ENCODE measurements at places on chromosomes 13 and 19.
A peak's percentile ranks its signal among the peaks of the same experiment; 100 is the strongest.

- DNase-seq = no peak
These were observed 68.8 kb downstream of the DOCK9 start for GRCh38 chr13:98909016-98909415.

DNA sequence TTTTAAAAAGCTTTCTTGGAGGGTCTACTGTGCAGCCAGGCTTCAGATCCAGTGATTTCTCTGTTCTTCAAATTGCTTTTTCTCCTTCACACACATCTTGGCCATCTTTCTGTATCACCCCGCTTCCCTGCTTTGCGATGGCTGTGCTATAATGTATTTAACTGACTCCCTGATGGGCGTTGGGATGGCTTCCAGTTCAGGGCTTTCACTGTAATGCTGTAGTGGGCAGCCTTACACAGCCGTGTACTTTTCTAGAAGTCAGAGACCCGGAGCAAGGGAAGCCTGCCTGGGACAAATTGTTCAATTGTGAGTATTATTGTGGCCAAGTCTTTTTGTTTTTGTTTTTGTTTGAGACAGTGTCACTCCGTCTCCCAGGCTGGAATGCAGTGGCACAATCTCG, 19.4 kb upstream of the PAK4 start:
- DNase-seq = no peak

- no peak for DNase-seq
These were observed 331.1 kb downstream of the ITGBL1 start for GRCh38 chr13:101783554-101783953.

GRCh38 chr13:73833325-73834070, 300.7 kb downstream of the KLF12 start:
- no peak for DNase-seq

- DNase-seq = no peak
These were observed 178.6 kb downstream of the RBM26 start for GRCh38 chr13:79227418-79227817.

GRCh38 chr19:22422211-22422610, at the start of gene ZNF98:
Gene ZNF98 (minus strand): TSS chr19:22422346. CDS start chr19:22422224, 122 bp downstream.
- DNase-seq = no peak

DNA sequence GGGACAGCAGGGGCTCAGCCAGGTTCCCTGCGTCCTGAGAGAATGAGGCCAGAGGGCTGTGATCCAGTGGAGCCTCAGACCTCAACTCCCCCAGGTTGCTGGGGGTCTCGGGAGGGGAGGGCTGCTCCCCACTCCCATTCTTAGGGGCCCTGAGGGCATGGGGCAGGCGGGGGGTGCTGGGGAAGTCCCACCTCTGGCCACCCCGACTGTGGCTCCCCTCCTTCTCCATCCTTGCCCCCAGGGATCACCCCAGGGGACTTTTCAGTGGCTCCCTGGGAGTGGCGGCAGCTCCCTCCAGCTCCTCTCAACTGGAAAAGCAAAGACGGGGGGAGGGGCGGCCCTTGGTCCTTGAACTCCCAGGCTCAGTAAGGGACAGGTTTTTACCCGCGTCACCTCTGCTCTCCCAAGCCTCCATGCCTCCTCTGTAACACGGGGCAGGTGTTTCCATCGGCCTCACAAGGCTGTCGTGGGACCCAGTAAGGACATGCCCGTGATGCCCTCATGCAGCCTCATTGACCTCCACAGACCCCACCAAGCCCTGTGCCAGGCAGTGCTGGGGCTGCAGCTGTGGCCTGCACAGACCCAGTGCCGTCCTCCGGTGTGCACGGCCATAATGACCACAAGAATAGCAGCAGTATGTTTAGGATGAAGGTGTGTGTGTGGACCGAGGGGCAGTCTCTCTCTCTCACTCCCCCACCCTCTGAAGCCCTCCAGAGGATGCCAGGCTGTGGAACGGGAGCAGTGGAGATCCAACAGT, 11.6 kb upstream of the TOMM40 start:
- no peak for DNase-seq

DNA sequence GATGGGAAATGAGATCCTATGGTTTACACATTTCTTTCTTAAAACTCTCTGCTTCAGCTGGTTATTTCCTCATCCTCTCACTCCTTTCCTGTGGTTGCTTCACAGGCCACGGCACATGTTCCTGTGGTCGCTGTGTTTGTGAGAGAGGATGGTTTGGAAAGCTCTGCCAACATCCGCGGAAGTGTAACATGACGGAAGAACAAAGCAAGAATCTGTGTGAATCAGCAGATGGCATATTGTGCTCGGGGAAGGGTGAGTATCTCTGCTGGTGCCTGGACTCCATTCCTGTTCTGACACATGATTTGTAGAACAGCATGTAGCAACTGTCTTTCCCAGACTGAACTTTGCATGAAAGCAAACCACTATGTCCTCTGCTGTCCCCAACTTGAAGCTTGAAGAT, 254.2 kb downstream of the ITGBL1 start:
- peak; percentile 92 for DNase-seq

- no peak for DNase-seq
These were observed 1.0 kb downstream of the AMH start for GRCh38 chr19:2249880-2250765.

GRCh38 chr19:48873476-48874302, 1.5 kb downstream of the PPP1R15A start:
- DNase-seq = no peak

DNA sequence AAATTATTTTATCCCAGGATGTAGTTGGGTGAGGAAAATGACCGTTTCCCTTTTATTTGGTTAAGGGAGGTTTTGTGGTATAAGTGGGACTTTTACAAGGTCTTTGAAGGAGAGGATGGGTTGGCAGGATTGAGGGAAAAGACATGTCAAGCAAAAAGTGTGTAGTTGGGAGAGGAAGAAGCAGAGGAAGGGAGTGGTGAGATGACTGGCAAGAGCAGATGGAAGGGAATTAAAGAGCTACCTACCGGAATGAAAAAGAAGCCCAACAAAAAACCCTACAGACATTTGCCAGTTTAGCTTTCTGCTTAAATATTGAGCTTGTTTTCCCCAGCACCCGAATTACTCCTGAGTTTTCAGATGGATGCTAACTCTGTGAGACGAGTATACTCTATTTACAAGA, 19.6 kb downstream of the FRY start:
- DNase-seq = no peak

DNA sequence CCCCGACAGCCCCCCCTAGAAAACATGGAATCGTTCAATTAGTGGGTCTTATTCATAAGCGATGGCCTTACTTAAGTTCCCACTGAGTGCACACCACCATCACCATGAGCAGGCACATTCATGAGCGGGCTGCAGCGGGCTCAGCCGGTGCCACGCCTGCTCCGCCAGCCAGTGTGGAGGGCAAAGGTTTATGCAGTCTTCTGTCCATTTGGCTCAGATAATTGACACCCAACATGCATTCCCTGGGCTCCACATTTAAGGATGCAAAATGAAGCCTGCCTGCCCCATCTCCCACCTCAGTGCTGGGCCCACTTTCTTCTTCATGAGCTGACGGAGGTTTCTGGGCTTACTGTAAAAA, 12.1 kb downstream of the C19orf12 start:
- no peak for DNase-seq

DNA sequence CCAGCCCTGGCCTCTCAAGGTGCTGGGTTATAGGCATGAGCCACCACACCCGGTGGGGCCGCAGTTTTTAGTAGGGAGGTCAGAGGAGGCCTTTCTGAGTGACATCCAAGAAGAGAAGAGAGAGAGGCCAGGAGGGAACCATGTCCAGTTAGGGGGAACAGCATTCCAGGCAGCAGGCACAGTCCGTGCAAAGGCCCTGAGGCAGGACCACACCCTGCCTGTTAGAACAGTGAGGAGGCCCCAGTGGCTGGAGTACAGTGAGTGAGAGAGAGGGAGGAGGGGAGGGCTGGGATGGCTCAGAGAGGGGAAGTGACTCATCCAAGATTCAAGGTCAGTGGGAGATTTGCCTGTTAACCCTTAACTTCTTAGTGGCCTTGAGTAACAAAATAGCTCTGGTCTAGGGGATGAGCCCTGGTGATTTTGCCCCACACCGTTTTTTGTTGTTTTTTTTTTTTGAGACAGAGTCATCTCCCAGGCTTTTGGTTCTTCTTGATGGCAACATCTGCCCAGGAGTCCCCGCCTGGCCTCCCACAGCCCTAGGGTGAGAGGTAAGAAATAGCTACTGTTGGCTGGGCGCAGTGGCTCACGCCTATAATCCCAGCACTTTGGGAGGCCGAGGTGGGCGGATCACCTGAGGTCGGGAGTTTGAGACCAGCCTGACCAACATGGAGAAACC, 2.7 kb upstream of the PLIN3 start:
- DNase-seq = peak; percentile 86

GRCh38 chr13:109672545-109672944, 113.8 kb downstream of the IRS2 start:
- DNase-seq = peak; percentile 51

DNA sequence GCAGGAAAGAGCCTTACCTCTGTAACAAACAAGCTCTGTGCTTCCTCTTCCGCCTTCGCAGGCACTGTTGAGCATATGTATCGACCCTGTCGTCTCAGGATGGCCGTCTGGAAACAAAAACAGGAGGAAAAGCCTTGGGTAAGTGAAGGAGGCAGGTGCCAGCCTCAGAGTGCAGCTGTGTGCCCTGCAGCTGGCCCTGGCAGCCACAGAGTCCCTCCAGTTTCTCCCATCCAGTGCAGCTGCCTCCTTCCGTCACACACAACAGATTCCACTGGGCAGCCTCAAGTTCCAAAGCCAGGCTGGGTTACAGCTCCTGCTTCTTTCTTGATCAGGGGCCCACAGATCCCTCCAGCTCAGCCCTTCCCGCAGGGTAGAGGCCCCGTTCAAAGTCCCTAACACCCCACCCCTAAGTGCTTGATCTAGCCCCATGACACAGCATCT, 47.7 kb downstream of the DOCK9 start:
- DNase-seq = no peak

DNA sequence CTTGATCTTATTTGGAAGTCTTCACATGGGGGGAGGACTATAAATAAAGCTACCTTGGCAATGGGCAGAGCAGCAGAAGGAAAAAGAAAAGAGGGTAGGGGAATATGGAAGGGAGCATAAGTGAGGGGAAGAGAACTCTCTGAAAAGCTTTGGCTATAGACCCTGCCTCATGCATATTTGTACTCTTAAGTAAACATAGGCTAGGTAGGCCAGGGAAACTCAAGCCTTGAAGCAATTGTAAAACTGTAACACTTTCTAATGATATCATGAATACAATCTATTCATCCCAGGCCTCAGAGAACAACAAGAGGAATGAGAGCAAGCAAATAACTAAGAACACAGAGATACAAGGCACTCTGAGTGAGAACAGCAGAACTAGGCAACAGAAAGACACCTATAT, 20.4 kb downstream of the MYCBP2 start:
- DNase-seq = no peak

DNA sequence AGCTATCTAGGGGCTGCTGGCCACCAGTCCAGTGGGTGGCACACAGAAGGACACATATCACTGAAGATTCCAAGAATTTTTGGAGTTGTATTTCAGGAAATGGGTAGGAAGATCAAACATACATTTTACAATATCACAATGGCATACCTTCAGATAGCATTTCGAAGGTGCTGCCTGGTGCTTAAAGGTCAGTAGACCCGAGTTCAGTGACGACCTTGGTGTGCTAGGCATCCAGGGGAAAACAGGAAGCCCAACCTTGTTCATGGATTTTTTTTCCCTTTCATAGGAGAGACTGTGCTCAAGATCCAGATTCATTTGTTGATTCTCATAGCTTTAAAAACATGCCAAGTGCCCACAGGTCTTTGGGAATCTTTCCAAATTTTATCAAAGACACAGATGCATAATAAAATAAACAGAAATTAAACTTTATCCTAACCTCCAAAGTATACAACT, 51.0 kb upstream of the RCBTB2 start:
- DNase-seq = no peak

DNA sequence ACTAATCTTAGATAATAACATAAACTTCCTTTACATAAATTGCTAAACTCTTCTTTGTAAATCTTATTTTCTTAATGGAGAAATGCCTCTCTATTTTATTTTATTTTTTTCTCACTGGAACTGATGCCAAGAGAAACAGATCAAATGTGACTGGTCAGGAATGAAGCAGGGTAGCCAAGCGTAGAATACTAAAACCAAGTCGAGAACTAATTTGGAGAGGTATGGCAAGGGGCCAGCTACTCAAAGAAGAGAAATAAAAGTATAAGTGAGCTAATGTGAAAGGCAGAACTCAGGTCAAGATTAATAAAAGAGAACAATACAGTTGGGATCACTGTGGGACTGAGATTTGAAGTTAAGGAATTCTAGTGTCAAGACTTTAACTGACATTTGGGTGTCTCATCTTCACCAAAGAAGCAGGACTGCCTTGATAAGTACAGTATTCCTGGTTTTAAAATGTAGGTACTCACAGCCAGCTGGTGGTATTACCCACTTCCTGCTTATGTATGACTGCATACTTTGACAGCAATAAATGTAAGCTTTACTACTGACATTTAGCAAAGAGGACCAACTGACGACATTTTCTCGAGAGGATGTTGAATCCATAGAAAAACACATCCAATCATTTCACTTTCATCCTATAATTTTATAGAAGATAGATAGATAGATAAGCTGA, 1192.2 kb downstream of the EFNB2 start:
- DNase-seq = peak; percentile 30

DNA sequence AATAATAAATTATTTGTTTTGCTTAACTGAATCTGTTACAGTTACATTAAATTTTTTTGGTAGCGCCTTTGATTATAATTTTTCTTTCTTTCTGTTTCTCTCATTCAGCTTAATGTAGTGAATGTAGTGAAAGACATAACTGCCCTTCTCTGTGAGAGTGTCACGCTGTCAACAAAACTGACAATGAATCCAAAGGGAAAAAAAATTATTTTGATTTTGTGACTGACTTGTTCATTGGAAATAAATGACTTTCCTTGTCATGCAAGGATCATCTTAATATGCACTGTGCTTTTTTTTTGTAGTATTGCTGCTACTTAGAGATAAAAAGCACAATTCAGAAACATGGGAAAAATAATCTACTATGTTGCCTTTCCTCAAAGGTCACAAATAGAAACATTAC, 1196.4 kb downstream of the PCDH17 start:
- DNase-seq = no peak
